Camera-type eye (tissue), 1 donor: ENCODE measurements at places on chromosomes 13 and 19. TPM values are rescaled to one million over a fixed set of nuclear protein-coding genes. Genes with fewer than 3 reads are reported as not detected.

HOMER3 gene
- total RNA-seq = 27.1 TPM

GAPDHS gene
- total RNA-seq = 0.38 TPM

ZNF813 gene
- total RNA-seq = 8.0 TPM

NUMBL gene
- total RNA-seq = 85.6 TPM

SH3GL1 gene
- total RNA-seq = 38.6 TPM

CYP2F1 gene
- 0.77 TPM for total RNA-seq

CLEC4G gene
- 0.71 TPM for total RNA-seq

IZUMO2 gene
- total RNA-seq = not detected

LGALS4 gene
- total RNA-seq = 0.55 TPM

LGALS14 gene
- total RNA-seq = not detected

ERICH4 gene
- not detected for total RNA-seq

HIF3A gene
- 73.6 TPM for total RNA-seq

AXL gene
- total RNA-seq = 46.5 TPM

CEACAM8 gene
- total RNA-seq = 0.55 TPM

ADAMTS10 gene
- total RNA-seq = 109 TPM

DNAJC15 gene
- 14.2 TPM for total RNA-seq

HTR2A gene
- 0.93 TPM for total RNA-seq
